Articular chondrocyte of knee joint (primary cell): ENCODE measurements at places on chromosomes 12 and 14. TPM values are rescaled to one million over a fixed set of nuclear protein-coding genes. Genes with fewer than 3 reads are reported as not detected.

Gene EEF1AKMT3
- total RNA-seq = 5.9 and 8.0 TPM in 2 replicates

Gene SLC38A4
- 5.4 and 8.1 TPM in 2 replicates for total RNA-seq

Gene SERPINA1
- 15.8 and 81.4 TPM in 2 replicates for total RNA-seq

Gene IKZF4
- total RNA-seq = 1.8 and 1.9 TPM in 2 replicates

Gene CCDC175
- total RNA-seq = not detected in 2 replicates

Gene DCN
- 6,413 and 6,491 TPM in 2 replicates for total RNA-seq

Gene CNTN1
- 0.11 TPM in 1 of 2 replicates, not detected in the other for total RNA-seq

Gene RAN
- total RNA-seq = 468 and 488 TPM in 2 replicates

Gene HVCN1
- total RNA-seq = 2.2 and 5.1 TPM in 2 replicates

Gene EIF2S3B
- total RNA-seq = 1.7 and 4.0 TPM in 2 replicates

Gene NFATC4
- total RNA-seq = 202 and 302 TPM in 2 replicates

Gene LRFN5
- 0.39 TPM in 1 of 2 replicates, not detected in the other for total RNA-seq

Gene MSRB3
- total RNA-seq = 65.7 and 67.8 TPM in 2 replicates

Gene SLCO1B1
- total RNA-seq = not detected in 2 replicates

Gene PTGDR
- 0.11 TPM in 1 of 2 replicates, not detected in the other for total RNA-seq

Gene COX8C
- not detected in 2 replicates for total RNA-seq

Gene RAD9B
- total RNA-seq = 1.3 and 1.4 TPM in 2 replicates

Gene GPR162
- total RNA-seq = 1.3 and 2.7 TPM in 2 replicates
